Activated CD4-positive, alpha-beta T cell treated with anti-CD3 and anti-CD28 coated beads for 36 hours (primary cell): ENCODE measurements at places on chromosomes 2 and 18. TPM values are rescaled to one million over a fixed set of nuclear protein-coding genes. Genes with fewer than 3 reads are reported as not detected.

GRCh38 chr2:195493416-195493815, 163.6 kb upstream of the SLC39A10 start:
- DNase-seq: no peak

GRCh38 chr2:240426845-240427721, 8.4 kb upstream of the GPC1 start:
- DNase-seq: peak; percentile 34

GRCh38 chr18:48534364-48534763, 4.5 kb upstream of the CTIF start:
- DNase-seq: no peak

- DNase-seq: peak; percentile 90
Observed at GRCh38 chr2:230658877-230659652, 53.6 kb upstream of the CAB39 start.

GRCh38 chr2:8197101-8197500, 484.8 kb upstream of the ID2 start:
- no peak for DNase-seq

- DNase-seq: no peak
Observed at GRCh38 chr2:196293751-196294515, 122.6 kb upstream of the STK17B start.

- DNase-seq: peak; percentile 41
Observed at GRCh38 chr18:2855560-2856350, 8.9 kb downstream of the EMILIN2 start.

CDH7 gene
- not detected for total RNA-seq

SERPINB4 gene
- total RNA-seq: not detected

RAB27B gene
- total RNA-seq: 0.35 TPM

CD8B2 gene
- 0.11 TPM for total RNA-seq

RTP5 gene
- total RNA-seq: not detected

IL36A gene
- total RNA-seq: not detected

LOXHD1 gene
- 0.05 TPM for total RNA-seq

ACVR1C gene
- 1.6 TPM for total RNA-seq
